Ureter (tissue), 1 donor: ENCODE measurements at places on chromosomes 4 and X.

DNA sequence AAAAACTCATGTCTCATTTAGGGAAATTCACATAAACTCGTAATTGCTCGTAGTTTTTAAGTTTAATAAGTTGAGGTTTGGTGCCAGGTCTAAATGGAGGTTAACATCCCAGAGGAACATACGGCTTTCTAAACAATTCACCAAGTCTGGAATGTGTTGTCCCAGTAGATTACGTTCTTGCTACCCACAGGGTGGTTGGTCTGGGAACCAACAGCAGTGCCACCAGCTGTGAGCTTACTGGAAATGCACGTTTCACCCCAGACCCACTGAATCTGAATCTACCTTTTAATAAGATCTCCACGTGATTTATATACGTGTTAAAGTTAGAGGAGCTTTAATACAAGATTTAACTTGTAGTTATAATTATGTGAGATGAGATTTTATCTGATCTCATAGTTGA, 134.3 kb downstream of the BMPR1B start:
- DNase-seq, result no peak

DNA sequence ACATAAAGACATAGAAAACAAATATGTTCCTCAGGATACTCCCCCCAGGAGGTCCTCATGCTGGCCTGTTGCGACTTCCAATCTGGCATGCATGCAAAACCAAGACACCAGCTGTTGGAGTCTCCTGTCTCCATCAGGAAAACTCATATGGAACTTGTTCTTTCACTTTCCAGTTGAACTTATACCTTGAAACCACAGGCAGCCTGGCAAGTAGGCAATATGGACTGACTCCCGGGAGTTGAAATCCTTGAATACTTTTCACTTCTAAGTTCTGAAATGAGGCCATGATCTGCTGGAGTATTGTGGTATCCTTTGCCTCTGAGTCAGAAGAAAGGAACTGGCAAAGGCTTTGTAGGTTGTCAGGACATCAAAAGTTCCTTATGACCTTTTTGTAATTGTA, 444.2 kb downstream of the IDS start:
- no peak for DNase-seq

GRCh38 chr4:8472158-8472688, 31.6 kb downstream of the TRMT44 start:
- no peak for DNase-seq

GRCh38 chr4:101540336-101540735, 193.0 kb upstream of the PPP3CA start:
- DNase-seq, result no peak

GRCh38 chrX:139518475-139518874, 12.1 kb upstream of the F9 start:
- no peak for DNase-seq

GRCh38 chr4:8215001-8215427, 15.9 kb downstream of the SH3TC1 start:
- no peak for DNase-seq

DNA sequence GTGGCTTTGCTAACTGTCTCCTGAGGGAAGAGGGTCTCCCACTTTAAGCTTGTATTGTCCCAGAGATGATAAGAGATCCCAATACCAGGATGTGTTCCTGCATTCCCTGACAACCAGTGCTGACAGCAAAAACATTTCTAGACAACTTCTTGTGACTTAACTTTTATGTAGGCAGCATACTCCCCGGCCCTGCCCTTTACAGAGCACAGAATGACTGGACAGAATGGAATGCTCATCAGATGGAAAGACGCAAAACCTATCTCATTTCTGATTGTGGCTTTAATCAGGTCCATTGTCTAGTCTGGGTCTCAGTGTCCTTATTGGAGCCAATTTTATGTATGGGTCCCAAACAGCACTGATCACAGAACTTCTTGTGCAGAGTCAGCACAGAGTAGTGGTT, 18.2 kb upstream of the PLAC1 start:
- no peak for DNase-seq

DNA sequence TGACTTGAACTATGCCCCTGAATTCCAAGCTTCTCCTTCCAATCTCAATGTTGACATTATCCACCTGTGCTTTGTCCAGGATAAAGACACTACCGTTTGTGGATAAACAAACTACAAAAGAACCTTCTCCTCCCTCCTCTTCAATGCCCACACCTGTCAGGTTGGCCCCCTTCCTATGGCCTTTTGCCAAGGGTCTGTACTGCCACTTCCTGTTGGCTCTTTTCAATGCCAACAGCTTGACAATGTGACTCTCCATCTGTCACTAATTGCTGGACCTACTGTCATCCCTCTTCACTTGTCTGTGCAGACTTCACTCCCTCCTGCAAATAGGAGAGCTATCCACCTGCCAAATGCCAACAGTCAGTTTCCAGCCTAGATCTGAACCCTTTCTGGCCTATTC, 35.8 kb upstream of the MID1 start:
- DNase-seq, result no peak

GRCh38 chr4:2084316-2084715, 25.2 kb downstream of the NAT8L start:
- DNase-seq, result peak; percentile 31

- DNase-seq, result no peak
These were observed 821.1 kb downstream of the PCDH19 start for GRCh38 chrX:99588936-99589335.

- DNase-seq, result no peak
These were observed 10.8 kb downstream of the AWAT2 start for GRCh38 chrX:70038951-70039350.

GRCh38 chr4:24179201-24179840, 289.5 kb upstream of the PPARGC1A start:
- DNase-seq, result no peak

DNA sequence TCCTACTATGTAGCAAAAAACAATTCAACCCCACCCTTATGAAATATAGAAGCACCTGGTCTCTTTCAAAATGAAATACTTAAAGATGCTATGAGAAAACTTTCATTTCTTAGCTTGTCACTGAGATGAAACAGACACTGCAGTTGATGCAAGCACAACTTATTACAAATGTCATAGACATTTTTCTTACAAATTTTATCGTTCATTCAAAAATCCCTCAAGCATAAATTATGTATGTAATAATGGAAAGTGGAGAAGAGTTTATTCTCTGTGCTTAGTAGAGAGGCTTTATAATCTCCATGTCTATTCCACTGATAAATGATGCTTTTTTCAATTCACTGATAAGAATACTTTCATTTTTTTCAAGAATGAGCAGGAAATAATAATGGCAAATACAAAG, 1943.9 kb upstream of the IGFBP7 start:
- no peak for DNase-seq

DNA sequence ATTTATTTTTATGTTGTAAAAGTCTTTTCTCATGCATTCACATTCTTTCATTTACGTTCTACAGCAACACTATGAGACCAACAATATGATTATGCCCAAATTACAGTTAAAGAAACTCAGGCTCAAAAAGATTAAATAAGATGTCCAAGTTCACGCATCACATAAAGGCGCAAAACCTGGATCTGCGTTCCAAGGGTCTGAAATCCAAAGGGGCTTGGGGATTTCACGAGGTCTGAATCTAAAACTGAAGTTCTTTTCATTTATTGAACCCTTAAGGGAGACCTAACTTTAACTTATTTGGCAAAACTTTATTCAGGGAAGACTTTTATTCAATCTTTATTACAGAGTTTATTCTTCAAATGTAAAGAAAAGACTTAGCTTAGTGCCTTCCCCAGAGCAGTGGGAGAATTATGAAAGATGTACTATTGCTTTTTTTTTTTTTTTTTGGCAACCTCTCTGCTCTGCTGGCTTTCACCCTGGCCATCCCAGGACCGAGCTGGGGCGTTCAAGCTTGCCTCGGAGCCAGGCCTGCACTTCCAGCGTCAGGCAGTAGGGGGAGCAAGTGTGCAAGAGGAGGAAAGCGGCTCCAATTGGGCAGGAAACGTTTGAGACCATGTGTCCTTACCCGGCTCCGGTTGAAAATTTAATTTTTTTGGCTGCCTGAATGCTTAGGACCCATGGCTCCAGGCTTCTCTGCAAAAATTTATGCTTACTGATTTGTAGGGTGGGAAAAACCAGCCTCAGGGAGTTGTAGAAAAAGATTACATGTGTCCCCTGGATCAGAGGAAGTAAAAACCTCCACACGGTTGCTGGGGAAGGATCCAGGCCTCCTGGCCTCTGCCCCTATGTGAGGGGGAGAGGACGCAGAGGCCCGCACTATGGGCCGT, 344.3 kb upstream of the KLF3 start:
- peak; percentile 98 for DNase-seq

DNA sequence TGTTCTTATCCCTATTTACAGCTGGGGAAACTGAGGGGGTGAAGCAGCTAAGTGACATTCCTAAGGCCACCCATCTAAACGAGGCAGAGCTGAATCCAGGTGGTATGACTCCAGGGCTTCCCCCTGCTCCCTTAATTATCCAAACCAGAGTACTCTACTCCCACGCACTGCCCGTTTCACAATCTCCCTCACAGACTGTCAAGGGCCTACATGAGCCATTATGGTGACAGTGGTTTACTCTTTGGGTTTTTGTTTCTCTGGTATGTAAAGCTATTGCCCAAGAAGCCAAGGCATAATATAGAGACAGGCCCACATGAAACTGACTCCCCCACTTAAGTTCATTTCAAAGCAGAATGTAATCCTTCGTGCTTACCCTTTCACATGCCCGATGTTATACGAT, 95.1 kb downstream of the NHS start:
- DNase-seq, result no peak

DNA sequence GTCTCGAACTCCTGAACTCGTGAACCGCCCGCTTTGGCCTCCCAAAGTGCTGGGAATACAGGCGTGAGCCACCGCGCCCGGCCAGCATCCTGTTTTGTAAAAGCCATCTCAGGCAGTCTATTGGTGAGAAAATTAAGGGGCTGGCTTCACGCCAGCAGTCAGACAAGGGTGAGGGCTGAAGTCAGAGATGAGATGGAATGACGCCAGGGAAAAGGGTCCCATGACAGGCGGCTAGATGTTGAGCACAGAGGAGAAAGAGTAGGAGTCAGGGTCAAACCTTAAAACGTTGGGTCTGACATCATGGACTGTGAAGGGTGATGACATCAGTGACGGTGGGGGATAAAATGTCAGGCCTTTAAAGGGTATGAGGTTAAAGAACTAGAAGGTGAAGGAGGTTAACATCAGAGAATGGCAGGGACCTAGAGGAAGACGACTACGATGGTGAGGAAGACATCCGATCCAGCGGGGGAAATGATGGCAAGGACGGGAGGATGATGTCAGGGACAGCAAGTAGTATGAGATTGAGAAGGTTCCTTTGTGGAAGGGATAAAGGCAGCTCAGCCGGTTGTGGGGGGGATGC, 504 bp upstream of the RBM3 start:
- DNase-seq, result peak; percentile 54

GRCh38 chr4:10078481-10079233, 37.9 kb downstream of the WDR1 start:
- DNase-seq, result no peak

- DNase-seq, result no peak
These were observed 40.7 kb downstream of the FANCB start for GRCh38 chrX:14832151-14832550.

- DNase-seq, result no peak
These were observed 19.6 kb downstream of the UVSSA start for GRCh38 chr4:1366371-1367229.

GRCh38 chr4:104942990-104943743, 203.5 kb upstream of the TET2 start:
- peak; percentile 43 for DNase-seq

- DNase-seq, result no peak
These were observed 62.4 kb downstream of the ATXN3L start for GRCh38 chrX:13257223-13258051.

DNA sequence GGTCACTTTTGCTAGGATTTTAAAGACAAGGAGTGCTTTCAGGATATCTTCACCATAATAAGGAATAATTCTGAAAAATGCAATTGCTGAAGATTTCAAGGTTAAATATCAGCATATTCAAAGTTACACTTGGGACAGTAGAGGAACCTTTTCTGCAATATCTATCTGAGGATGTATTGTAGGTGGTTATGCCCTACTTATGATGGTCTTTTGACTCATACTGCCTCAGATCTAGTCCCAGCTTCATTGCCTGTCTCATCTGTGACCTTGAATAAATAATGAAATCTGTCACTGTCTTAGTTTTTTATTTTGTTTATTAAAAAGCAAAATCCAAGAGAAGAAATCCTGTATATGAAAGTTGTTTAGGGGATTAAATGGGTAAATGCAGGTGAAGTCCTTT, 2.9 kb downstream of the BANK1 start:
- DNase-seq, result no peak

DNA sequence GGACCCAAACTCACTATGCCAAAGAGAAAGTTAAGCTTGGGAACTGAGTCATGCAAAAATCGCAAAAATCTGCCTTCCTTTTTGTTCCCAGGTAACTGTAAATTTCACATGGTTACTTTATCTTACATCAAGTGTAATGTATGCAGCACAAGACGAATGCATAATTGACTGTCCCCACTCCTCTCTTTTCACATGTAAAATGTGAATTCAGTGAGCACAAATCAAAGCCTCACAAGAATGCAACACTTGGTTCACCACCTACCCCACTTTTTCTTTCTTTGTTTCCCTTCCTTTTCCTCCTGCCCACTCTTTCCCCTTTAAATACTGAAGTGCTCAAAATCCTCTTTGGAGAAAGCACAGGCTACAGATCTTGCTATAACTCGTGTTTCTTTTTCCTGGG, 53.2 kb downstream of the MAGED4B start:
- no peak for DNase-seq

DNA sequence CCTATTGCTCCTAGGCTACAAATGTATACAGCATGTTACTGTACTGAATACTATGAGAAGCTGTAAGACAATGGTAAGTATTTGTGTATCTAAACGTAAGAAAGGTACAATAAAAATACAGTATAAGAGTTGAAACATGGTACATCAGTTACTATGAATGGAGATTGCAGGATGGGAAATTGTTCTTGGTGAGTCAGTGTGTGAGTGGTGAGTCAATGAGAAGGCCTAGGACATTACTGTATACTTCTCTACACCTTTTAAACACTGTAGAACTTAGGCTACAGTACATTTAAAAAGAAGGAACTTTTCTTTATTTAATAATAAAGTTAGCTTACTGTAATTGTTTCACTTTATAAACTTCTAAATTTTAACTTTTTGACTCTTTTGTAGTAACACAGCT, 2603.2 kb downstream of the PCDH7 start:
- DNase-seq, result no peak

GRCh38 chrX:22300130-22300529, 27.4 kb downstream of the CBLL2 start:
- DNase-seq, result no peak

GRCh38 chr4:154616731-154617130, 4.3 kb upstream of the FGG start:
- DNase-seq, result no peak

GRCh38 chrX:68942104-68942503, 113.3 kb downstream of the EFNB1 start:
- peak; percentile 15 for DNase-seq

DNA sequence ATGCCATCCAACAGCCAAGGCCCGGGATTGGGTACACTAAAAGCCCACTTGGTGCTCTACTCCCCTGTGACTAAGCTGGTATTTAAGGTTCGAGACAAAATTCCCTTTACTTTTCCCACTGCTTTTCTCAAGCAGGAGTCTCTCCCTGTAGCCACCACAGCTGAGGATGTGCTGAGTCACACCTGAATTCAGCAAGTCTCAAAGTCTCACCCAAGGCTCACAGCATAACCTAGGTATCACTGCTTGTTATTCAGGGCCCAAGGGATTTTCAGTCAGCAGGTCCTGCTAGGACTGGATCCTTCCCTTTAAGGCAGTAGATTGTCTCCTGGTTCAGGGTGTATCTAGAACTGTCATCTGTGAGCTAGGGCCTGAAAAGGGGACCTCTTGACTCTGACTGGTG, 39.2 kb downstream of the FMR1NB start:
- DNase-seq, result no peak

GRCh38 chr4:2082118-2082517, 23.0 kb downstream of the NAT8L start:
- no peak for DNase-seq

GRCh38 chr4:142595222-142595871, 250.8 kb downstream of the INPP4B start:
- no peak for DNase-seq
